T-cell (primary cell): ENCODE measurements at places on chromosomes 2 and 18.

- no peak for DNase-seq
These were observed 57.4 kb downstream of the SPRED2 start for GRCh38 chr2:65374999-65375398.

- no peak for DNase-seq
These were observed 46.2 kb downstream of the ANKRD44 start for GRCh38 chr2:197264332-197264731.

- no peak for DNase-seq
These were observed 126.3 kb downstream of the C2orf74 start for GRCh38 chr2:61288070-61288841.

- DNase-seq: no peak
These were observed 478.8 kb downstream of the PTPRM start for GRCh38 chr18:8045884-8046281.

- no peak for DNase-seq
These were observed 65.4 kb downstream of the EIF2AK3 start for GRCh38 chr2:88561646-88562388.

- DNase-seq: no peak
These were observed 6.4 kb downstream of the TGFBRAP1 start for GRCh38 chr2:105323111-105323510.

GRCh38 chr2:46056541-46056940 lies 240.7 kb upstream of the EPAS1 start:
- DNase-seq: no peak

DNA sequence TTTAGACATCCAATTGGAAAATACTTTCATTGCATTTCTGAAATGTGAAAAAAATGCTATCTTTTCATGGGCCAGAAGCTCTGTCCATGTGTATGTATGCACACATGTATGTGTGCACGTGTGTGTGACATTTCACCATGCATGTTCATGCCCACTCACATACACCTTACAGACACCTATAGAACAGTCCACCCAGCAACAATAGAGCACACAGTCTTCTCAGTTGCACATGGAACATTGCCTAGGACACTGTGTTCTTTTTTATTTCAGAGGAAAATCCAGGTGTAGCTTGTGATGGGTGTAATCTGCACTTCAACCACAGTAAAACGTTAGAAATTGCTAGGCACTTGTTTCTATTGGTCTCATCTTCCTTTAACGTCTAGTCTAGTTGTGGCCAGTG lies 114.8 kb upstream of the RGPD4 start:
- no peak for DNase-seq

GRCh38 chr2:84969511-84970209 lies 1.3 kb upstream of the KCMF1 start:
- no peak for DNase-seq

DNA sequence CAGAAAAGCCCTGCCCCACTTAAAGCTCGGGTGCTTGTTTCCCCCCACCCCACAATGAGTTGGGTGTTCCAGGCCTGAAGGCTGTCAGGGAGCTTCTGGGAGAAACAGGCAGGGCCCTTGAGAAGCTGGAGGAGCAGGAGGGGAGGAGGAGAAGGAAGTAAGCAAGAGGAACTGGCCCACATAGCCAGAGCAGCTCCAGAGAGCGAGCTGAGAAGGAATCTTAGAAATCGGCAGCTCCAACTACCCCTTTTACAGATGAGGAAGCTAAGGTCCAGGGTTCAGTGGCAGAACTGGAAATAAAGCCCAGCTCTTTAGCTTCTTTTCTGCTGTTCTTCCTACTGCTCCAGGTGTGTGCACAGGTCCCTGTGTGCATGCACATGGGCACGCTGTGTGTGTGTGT lies 12.7 kb upstream of the KCNK3 start:
- DNase-seq: no peak

GRCh38 chr18:36441426-36442240 lies 144.1 kb downstream of the FHOD3 start:
- no peak for DNase-seq

DNA sequence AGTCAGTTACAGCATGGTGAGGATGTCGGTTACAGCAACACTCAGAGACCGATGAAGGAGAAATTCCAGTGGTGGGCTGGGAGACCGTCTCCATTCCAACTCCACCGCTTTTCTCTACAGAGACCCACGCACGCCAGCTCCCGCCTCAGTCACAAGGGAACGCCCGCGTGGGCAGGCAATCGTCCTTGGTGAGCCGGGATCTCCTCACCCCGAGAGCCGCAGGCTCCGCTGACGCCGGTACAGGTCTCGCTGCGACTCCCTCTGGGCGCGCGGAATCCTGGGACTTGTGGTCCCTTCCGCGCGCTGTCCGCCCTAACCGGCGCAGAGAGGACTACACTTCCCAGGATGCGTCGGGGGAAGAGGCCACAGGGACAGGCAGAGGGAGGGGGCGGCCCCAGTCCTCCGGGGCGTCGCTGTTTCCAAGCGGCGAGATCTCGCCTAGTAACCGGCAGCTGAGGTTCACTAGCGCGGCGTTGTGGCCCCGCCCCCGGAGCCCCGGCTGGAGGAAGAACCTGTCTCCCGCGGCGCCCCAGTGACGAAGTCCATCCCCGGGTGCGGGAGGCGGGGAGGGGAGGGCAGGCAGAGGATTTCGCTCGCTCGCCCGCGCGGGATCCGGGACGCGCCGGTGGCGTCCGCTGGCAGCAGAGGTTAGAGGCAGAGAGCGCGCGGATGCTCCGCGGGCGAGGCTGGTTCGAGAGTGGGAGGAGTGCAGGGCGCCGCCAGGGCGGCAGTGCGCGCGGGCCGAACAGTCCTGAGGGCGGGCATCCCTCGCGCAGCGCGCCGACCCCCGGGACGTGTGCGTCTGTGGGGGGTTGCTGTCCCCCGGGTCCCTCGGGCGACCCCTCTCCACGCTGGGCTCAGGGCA lies at the start of gene EML6:
EML6 (plus strand) TSS at position 532 of the 865 bp plus-strand sequence. CDS start 1,400 bp downstream, outside the sequence.
- peak; percentile 99 for DNase-seq

GRCh38 chr2:120348134-120348736 lies 2.3 kb downstream of the INHBB start:
- no peak for DNase-seq

GRCh38 chr2:203565076-203565475 lies 30.0 kb upstream of the RAPH1 start:
- no peak for DNase-seq

DNA sequence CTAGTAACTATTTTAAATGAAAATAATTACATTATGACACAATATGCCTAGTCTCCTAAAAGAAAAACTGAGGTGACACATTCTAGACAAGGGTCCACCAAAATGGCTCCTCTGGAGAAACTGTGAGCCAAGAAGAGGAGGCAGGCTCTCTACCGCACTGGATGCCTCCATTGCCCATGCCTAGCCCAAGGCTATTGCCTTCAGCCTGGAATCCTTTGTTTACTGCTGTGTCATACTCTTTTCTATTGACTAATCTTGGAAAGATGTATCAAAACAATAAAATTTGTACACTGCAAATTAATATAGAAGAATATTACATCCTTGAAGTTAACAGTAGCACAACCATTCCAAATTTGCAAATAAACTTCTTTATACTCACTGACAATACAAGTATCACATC lies 167.1 kb downstream of the RAB3GAP1 start:
- DNase-seq: no peak

DNA sequence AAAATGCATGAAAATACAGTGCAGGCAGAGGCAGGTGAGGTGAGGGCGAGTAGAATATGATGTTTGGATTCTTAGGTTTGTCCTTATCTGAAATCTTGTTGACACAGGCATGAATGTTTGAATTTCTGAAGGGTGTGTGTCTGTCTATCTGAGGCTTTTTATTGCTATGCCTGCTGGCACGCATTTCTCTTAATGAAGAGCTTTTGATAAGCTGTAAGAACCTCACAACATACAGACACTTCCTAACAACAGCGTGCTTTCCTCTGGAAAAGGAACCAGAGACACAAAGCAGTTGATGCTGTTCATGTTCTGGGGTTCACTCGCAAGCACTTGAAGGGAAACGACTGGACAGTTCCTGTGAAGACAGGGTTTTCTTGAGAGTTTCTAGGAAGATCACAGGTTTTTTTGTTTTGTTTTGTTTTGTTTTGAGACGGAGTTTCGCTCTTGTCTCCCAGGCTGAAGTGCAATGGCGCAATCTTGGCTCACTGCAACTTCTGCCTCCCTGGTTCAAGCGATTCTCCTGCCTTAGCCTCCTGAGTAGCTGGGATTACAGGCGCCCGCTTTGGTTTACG lies 33.3 kb upstream of the CABLES1 start:
- no peak for DNase-seq

DNA sequence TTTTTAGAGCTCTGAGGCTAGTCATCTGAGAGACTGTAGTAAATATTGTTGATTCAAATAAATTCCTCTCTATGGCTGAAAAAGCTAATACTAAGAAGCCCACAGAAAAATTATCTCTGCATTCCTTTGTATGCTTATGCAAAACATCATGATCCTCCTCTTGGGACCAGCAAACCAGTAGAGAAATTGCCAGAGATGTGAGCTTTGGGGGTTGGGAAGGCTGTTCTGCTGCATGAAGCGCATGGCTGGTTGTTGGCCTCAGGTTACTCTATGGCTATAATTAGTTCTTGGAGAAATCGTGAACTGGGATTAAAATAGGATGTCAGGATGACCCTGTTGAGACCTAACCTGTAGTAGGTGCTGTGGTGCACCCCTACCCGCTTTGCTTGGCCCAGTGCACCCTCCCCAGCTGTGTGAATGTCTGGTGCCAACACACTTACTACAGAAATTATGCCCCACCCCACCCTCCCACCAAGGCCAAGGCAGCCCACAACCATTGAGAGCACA lies 35.5 kb upstream of the C1D start:
- no peak for DNase-seq

GRCh38 chr2:189115126-189115525 lies 64.4 kb downstream of the COL5A2 start:
- no peak for DNase-seq

- DNase-seq: no peak
These were observed 444 bp upstream of the MMADHC start for GRCh38 chr2:149587950-149588487.

- DNase-seq: no peak
These were observed 767.8 kb upstream of the ZEB2 start for GRCh38 chr2:145287736-145288135.

DNA sequence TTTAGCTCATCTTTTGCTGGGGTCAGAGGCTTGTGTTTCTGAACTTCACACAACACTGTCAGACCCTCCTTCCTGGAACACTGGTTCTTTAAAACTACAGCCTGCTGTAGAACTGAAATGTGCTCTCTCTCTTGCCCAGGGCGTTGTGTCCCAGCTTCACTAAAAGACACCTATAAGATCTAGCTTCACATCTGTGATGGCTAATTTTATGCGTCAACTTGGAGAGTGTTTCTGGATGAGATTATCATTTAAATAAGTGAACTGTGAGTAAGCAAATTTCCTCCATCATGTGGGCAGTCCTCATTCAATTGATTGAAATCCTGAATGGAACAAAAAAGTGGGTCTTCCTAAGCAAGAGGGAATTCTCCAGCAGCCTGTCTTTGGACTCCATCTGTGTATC lies 140.3 kb downstream of the OSR1 start:
- no peak for DNase-seq

DNA sequence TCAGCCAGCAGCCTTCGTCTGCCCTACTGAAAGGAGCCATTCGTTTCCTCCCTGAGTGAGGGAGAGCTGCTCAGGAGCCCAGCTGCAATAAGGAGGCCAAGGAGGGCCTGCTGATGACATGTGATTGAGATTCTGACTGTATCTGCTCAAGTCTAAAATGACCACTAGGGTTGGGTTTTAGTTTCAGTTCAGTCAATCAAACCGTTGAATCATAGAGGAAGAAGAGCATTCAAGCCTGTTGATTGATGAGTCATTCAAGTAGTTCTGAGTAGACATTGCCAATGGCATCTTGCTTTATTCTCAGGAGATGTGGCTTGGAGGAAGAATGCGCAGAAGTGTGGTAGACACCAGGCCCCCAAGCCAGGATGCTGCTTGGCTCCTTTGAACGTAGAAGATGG lies 19.9 kb upstream of the BCL2L11 start:
- no peak for DNase-seq

GRCh38 chr2:99988599-99988998 lies 153.8 kb downstream of the AFF3 start:
- no peak for DNase-seq

DNA sequence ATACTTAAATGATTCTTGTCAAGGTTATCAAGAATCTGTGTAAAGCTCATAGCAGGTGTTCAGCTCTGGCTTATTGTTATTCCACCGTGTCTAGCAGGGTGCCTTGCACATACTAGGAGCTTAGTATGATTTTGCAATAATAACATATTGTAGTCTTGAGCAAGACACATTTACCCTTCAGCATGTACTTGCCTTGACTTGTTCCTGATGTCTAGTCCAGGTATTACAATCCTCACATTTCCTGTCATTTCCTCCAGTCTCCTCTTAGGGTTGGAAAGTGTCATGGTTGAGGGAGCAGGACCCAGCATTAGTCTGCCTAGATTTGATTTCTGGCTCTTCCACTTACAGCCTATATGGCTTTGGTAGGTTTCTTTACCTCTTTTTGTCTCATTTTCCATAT lies 246.1 kb downstream of the RAD51AP2 start:
- no peak for DNase-seq

- DNase-seq: no peak
These were observed 1.4 kb downstream of the BOD1L2 start for GRCh38 chr18:57148263-57148662.

DNA sequence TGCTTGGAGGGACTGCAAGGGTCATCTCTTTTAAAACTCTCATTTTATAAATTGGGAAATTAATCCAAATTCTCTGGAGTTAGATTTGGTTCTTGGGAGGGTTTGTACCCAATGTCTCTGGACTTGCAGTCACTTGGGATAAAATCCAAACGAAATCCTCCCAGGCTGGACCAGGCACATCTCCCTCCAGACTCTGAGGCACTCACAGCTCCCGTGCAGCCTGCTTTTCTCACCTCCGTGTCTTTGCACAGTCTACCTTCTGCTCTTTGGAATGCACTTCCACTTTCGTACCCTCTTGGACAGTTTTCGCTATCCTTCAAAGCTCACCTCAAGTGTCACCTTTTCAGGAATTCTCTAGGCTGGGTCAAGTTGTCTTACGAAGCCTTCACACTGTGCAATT lies 166.3 kb downstream of the MYCN start:
- no peak for DNase-seq

DNA sequence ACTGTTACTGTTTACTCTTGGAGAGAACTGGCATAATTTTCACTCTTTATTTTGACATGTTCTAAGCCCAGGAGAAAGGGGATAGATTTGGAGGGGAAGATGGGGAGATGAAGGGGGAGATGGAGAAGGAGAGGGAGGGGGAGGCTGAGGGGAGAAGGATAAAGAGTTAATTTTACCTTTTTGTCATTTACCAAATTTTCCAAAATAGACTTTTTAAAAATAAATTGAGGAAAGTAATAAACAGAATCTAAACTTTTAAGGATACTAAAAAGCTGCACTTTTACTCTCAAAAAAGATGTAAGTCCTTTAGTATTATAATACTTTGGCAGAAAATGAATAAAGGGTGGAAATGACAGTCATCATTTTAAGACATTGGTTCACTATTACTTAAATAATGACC lies 12.3 kb downstream of the MMADHC start:
- DNase-seq: no peak

GRCh38 chr2:61620244-61621159 lies 82.3 kb upstream of the XPO1 start:
- DNase-seq: no peak
